Hematopoietic multipotent progenitor cell treated with erythropoietin and hydrocortisone succinate and interleukin-3 and kit ligand, for 15 days (in vitro differentiated cells): ENCODE measurements at places on chromosomes 1 and 21.
A peak's percentile ranks its signal among the peaks of the same experiment; 100 is the strongest.

DNA sequence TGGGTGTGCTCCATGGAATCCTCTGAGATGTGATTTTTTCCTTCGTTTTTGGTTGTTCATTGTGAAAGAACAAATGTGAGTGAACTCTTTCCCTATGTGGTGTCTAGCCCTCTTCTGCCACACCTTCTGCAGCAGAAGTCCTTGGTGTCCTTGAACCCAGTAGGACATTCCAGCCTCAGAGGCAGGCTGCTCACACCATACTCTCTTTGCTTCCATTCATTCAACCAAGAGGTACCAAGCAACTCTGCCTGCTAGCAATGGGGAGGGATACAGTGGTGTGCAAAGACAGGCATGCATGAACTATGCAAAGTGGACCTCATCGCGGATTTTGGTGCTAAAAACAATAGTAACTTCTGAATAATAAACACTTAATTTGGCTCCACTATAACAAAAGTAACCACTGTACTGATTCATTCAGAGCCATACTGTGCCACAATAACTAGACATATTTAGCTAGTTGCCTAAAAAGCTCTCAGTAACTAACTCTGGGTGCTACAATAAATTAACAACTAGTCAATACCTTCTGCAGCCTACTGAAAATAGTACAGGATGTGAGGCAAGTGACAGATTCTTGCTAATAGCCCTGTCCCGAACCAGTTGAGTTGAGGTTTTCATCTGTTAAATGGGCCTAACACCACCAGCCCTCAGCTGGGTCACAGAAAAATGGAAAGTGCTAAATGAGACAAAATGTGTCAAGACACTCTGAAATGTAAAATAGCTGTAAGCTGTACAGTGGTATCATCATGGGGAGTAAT is 155.4 kb downstream of the SLC45A1 start:
- no peak for DNase-seq

DNA sequence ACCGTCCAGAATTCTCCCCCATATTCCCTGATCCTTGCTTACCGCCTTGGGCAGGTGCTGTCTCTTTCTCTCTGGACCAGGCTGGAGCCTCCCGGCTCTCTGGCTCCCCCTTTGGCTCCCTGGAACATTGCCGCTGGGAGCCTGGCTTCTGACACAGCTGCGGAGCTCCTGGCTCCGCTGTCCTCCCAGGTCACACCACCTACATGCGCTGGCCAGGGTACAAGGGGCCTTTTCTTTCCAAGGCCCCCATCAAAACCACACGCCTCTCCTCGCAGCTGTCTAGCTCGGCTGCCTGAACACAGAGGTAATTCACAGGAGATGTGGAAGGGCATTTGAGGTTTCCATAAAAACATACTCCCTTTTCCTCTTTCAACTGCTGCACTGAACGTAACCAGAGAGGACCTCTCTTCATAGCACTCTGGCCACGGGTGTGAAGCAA is 7.5 kb upstream of the ZNF648 start:
- peak; percentile 39 for DNase-seq

DNA sequence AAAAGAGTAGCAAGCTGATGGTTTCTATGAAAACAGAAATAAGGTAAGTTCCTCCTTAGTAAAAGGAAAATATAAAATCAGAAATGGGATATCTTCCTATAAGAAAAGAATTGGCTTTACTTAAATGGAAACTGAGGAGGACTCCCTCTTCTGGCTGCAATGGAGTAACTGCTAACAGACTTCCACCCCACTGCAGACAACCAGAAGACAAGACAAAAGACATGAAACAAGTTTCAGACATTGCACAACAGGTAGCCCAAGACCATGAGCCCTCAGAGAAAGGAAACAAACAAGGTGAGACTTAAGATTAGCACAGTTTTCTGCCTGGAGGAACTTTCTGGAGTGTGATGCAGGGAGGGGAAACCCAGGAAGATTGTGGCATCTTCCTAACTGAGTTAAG is 17.0 kb upstream of the OLFML2B start:
- peak; percentile 21 for DNase-seq

DNA sequence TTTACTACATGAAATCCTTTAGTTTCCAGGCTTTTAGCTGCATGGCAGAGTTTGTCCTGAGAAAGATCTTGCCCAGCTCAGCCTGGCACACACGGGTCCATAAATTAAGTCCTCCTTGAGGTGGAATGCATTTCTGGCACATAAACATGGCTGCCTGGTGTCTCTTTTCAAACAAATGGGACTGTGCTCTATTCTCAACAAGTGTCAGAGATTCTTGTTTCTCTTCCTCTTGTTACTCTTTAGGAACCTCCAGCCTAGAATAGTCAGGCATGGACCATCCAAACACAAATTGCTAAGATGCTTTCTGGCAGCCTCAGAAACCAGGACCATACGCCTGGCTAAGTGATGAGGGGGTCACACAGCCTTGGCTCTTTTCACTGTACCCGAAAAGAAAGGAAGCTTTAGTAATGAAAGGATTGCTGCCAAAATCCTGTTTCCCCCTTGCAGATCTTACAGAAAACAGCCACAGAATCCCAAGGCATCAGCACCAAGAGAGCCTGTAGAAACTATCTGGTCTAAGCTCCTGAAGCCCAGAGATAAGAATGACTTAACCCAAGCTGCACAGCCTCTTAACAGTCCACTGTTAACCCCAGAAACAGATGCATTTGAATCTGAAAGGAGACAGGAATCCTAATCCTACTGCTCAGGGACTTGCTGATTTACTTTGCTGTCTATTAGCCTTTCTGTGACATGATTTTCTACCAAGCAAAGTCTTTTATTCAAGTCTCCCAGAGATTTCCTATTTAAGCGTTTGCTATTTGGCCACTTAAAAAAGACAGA is 31.9 kb upstream of the NRDC start:
- no peak for DNase-seq
